ENCODE measurements at places on chromosomes 1 and 21. TPM values are rescaled to one million over a fixed set of nuclear protein-coding genes. Genes with fewer than 3 reads are reported as not detected.
A peak's percentile ranks its signal among the peaks of the same experiment; 100 is the strongest.

DNA sequence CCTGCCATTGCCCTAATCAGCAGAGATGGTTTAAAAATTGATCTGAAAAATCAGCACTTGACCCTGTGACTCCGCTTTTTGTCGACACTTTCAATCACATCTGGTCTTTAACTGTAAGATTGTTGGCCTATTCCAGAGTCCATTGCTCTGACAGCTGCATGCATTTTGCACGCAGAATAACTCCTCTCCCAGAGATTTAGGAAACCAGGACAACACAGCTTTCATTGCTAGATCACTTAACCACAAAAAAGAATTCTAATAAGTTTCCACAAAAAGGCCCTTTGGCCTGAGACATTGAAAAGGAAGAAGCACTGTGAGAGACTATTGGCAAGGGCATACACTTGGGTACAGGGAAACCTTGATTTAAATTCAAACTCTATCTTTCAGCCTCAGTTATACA is 373.1 kb downstream of the TGFB2 start:
- no peaks in the 10 kb centered on the region for H3K36me3 ChIP-seq
- H3K27ac ChIP-seq: no peak overlapping the region
- DNase-seq: no peak
- no peaks in the 10 kb centered on the region for H3K4me1 ChIP-seq

Gene FALEC
- polyA plus RNA-seq: not detected

GRCh38 chr1:245493029-245493428 is 338.2 kb downstream of the KIF26B start:
- no peak overlapping the region for H3K27ac ChIP-seq
- H3K4me3 ChIP-seq: no peak overlapping the region
- H3K4me1 ChIP-seq: no peaks in the 10 kb centered on the region

- H3K27me3 ChIP-seq: no peaks in the 10 kb centered on the region
- H3K4me1 ChIP-seq: peaks cover 12% of the 10 kb centered on the region
- H3K4me3 ChIP-seq: no peak overlapping the region
Observed at GRCh38 chr1:111366256-111366655, 61.3 kb downstream of the OVGP1 start.

Gene LRIG2
- 4.0 TPM for polyA plus RNA-seq

- H3K27me3 ChIP-seq: no peaks in the 10 kb centered on the region
- H3K27ac ChIP-seq: peak overlapping the region; percentile 64
- no peaks in the 10 kb centered on the region for H3K36me3 ChIP-seq
- H3K4me1 ChIP-seq: peaks cover 30% of the 10 kb centered on the region
- H3K4me3 ChIP-seq: no peak overlapping the region
Observed at GRCh38 chr1:64898107-64898861, 68.1 kb downstream of the JAK1 start.

Gene FAM151A
- polyA plus RNA-seq: not detected

Gene KCNH1
- 0.61 TPM for polyA plus RNA-seq

DNA sequence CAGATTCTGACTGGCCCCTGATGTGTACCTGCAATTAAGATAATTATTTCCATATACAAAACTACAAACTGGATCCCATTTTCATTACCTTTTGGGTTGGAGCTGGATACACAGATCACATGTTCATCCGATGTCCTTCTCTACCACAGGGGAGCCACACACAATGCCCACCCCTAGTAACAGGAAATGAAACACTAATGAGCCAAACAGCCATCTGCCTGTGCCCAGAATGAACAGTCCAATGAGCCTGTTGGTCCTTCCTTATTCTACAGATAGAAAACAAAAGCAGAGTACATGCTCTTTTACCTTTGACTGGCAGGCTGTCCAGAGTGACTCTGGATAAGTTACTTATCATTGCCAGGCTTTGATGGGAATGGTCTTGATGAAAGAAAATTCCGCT is 68.6 kb downstream of the SIPA1L2 start:
- H3K27ac ChIP-seq: no peak overlapping the region
- H3K36me3 ChIP-seq: no peaks in the 10 kb centered on the region
- no peaks in the 10 kb centered on the region for H3K4me1 ChIP-seq

Gene CELA3A
- polyA plus RNA-seq: 21,682 TPM

DNA sequence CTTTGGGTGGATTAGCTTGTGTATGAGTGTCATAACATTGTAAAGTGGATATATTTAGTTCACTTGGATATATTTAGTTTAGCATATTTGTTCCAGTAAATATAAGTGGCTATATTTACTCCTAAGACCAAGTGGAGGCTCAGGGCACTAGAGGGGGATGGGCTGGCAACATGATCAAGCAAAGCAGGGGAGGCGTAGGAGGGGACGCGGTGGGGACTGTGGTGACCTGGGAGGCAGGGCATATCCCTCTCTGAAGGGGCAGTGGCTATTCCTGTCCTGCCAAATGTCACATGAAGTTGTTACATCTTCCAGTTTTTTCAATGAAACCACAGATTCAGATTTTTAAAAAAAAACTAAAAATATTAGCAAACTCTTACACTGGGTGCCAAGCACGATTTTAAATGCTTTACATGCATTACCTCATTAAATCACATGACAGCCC is 51.9 kb upstream of the EDN2 start:
- H3K4me3 ChIP-seq: no peak overlapping the region
- DNase-seq: peak; percentile 27
- no peaks in the 10 kb centered on the region for H3K27me3 ChIP-seq
- no peaks in the 10 kb centered on the region for H3K36me3 ChIP-seq
- H3K27ac ChIP-seq: no peak overlapping the region

Gene FMOD
- polyA plus RNA-seq: 6.5 TPM

GRCh38 chr1:208565756-208566440 is 321.7 kb upstream of the PLXNA2 start:
- H3K36me3 ChIP-seq: no peaks in the 10 kb centered on the region
- no peaks in the 10 kb centered on the region for H3K27me3 ChIP-seq
- no peak overlapping the region for H3K27ac ChIP-seq
- no peak overlapping the region for H3K4me3 ChIP-seq
- DNase-seq: no peak

DNA sequence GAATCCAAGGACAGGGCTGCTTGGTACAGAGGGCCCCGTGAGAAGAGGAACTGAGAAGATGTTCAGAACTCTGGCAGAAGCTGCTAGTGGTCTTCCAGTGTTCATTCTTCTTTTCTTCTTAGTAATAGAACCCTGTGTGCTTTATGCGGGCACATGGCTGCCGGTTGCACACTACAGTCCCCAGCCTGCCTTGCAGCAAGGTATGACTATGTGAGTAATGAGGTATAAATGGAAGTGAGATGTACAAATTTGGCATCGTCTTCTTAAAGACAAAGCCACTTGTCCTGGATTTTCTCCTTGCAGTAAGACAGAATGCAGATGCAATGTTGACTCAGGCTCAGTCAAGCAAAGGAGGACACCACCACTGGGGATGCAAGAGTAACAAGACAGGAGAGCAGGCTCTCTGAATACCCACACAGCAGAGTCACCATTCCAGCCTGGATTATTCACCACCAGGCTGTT is 15.0 kb upstream of the ATP1B1 start:
- no peaks in the 10 kb centered on the region for H3K36me3 ChIP-seq
- DNase-seq: no peak
- H3K27me3 ChIP-seq: no peaks in the 10 kb centered on the region

Gene AMY2A
- polyA plus RNA-seq: 1,297 TPM

DNA sequence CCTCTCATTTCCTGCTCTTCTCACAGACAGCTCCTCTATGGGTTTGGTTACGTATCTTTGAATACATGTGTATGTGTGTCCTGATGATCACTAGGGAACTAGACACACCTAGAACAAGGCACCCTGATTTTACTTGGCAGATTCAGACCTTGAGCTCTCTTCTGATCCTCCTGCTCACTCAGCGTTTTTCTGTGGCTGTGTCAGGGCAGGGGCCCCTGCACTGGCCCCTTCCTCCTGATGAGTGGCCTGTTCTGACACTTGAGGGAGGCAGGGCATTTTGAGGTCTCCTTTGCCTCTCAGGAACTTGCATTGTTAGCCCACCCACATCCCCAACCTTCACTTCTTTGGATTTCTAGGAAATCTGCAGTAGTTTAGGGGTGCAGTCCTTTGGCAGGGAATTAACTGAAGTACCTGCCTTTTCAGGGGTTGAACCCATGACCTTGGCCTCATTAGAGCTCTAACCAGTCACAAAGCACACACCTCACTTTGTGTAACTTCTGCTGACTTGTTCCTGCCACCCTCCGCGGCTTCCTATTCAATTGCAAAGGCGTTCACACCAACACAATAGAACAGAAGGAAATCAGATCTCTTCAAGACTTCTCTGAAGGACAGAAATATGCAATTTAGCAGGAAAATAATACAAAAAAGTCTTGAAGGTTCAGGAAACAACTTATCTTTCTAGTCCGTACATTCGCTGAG is 8.8 kb downstream of the SMYD2 start:
- DNase-seq: no peak
- no peak overlapping the region for H3K27ac ChIP-seq
- H3K27me3 ChIP-seq: no peaks in the 10 kb centered on the region
- H3K4me3 ChIP-seq: no peak overlapping the region

- H3K4me3 ChIP-seq: no peak overlapping the region
- H3K4me1 ChIP-seq: no peaks in the 10 kb centered on the region
- no peak for DNase-seq
Observed at GRCh38 chr1:186785503-186785902, 43.2 kb upstream of the PLA2G4A start.

DNA sequence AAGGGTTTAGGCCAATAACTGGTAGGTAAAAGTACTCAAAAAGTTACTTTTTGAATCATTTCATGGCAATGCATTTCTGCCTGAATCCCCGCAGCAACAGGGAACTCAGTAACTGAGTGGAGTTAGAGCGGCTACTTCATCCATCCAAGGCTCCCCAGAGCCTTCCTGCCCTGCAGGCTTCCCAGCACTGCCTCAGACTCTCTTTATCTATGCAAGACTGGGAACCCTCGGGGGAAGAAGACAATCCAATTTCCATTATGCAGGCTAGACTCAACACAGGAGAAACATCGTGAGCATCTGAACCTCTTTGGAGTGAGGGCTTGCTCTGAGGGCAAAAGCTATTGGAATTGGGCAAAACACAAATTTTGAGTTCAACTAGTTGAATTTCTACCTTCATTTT is 23.1 kb downstream of the ZMYND12 start:
- H3K36me3 ChIP-seq: no peaks in the 10 kb centered on the region
- H3K27me3 ChIP-seq: no peaks in the 10 kb centered on the region
- H3K4me1 ChIP-seq: no peaks in the 10 kb centered on the region
- DNase-seq: no peak
- H3K27ac ChIP-seq: no peak overlapping the region
- H3K4me3 ChIP-seq: no peak overlapping the region

Gene LCE2A
- polyA plus RNA-seq: not detected

Gene ADAMTS1
- polyA plus RNA-seq: 22.8 TPM

GRCh38 chr1:45317166-45317565 is 9.5 kb upstream of the HPDL start:
- H3K4me1 ChIP-seq: peaks cover 3% of the 10 kb centered on the region
- no peaks in the 10 kb centered on the region for H3K36me3 ChIP-seq
- no peak for DNase-seq
- H3K4me3 ChIP-seq: no peak overlapping the region
- H3K27ac ChIP-seq: no peak overlapping the region

Gene ATP1A4
- not detected for polyA plus RNA-seq

DNA sequence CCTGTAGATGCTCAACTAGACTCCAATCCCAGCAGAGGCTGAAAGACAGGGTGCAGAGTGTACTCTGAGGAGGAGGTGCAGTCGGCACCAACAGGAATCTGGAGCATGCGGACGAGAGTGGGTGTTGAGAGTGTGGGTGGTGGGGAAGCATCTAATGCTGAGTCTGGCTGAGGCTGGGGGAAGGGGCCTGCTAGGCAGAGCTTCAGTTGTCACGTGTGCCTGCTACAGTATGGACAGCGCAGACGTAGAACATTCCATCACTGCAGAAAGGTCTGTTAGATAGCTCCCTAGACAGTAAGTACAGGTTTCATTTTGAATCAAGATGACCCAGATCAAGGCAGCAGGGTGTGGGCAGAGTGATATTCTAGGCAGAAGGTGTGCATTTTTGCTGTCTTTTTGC is 23.1 kb downstream of the SNAP47 start:
- no peak overlapping the region for H3K4me3 ChIP-seq
- H3K27ac ChIP-seq: no peak overlapping the region
- H3K4me1 ChIP-seq: no peaks in the 10 kb centered on the region
- DNase-seq: no peak
- H3K27me3 ChIP-seq: no peaks in the 10 kb centered on the region
- peaks cover 17% of the 10 kb centered on the region for H3K36me3 ChIP-seq

Gene EFNA1
- 91.7 TPM for polyA plus RNA-seq

DNA sequence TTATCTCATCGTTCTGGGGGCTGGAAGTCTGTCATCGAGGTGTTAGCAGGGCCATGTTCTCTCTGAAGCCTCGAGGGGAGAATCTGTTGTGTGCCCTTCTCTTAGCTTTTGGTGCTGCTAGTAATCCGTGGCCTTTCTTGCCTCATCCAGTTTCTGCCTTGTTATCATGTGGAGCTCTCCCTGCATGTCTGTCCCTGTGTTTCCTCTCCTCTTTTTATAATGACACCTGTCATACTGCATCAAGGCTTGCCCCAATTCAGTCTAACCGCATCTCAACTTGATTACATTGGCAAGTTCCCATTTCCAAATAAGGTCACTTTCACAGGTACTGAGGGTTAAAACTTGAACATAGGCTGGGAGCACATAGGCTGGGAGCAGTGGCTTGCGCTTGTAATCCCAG is 82.6 kb upstream of the CNIH3 start:
- no peak for DNase-seq
- no peak overlapping the region for H3K4me3 ChIP-seq
- peaks cover 12% of the 10 kb centered on the region for H3K4me1 ChIP-seq
- H3K27ac ChIP-seq: no peak overlapping the region

Gene CCDC30
- 2.2 TPM for polyA plus RNA-seq

Gene AZIN2
- 5.0 TPM for polyA plus RNA-seq

Gene WLS
- 42.5 TPM for polyA plus RNA-seq

DNA sequence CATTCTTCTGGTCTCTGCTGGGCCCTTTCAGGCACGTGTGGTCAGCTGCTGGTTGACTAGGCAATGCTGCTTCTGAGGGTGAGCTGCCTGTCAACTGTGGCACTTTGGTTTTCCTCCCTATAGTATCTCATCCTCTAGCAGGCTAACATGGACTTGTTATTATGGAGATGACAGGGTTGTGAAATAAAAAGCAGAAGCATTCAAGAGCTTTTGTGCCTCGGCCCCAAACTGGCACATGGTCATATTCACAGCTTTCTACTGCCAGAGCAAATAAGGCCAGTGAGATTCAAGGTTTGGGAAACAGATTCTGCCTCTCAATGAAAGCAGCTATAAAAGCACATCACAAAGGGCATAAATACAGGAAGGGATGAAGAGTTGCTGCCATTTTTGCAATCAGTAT is 1.6 kb upstream of the ZNF124 start:
- no peak overlapping the region for H3K4me3 ChIP-seq
- DNase-seq: no peak
- H3K27ac ChIP-seq: no peak overlapping the region
- H3K36me3 ChIP-seq: no peaks in the 10 kb centered on the region
- H3K27me3 ChIP-seq: no peaks in the 10 kb centered on the region
- H3K4me1 ChIP-seq: no peaks in the 10 kb centered on the region

- H3K4me3 ChIP-seq: no peak overlapping the region
- H3K36me3 ChIP-seq: no peaks in the 10 kb centered on the region
- no peak for DNase-seq
- no peaks in the 10 kb centered on the region for H3K4me1 ChIP-seq
- H3K27me3 ChIP-seq: no peaks in the 10 kb centered on the region
Observed at GRCh38 chr21:42567214-42567555, 53.5 kb downstream of the SLC37A1 start.

- H3K36me3 ChIP-seq: no peaks in the 10 kb centered on the region
- no peak within 1 kb of the TSS for H3K4me3 ChIP-seq
- H3K27me3 ChIP-seq: no peaks in the 10 kb centered on the region
- H3K4me1 ChIP-seq: no peaks in the 10 kb centered on the region
- H3K27ac ChIP-seq: no peak within 1 kb of the TSS
- no peak for DNase-seq
Observed at GRCh38 chr1:161631076-161631475, at the start of gene FCGR3B. FCGR3B (minus strand) TSS chr1:161631176; CDS start chr1:161631094, 82 bp downstream.

Gene ZNF683
- not detected for polyA plus RNA-seq

- H3K36me3 ChIP-seq: no peaks in the 10 kb centered on the region
- no peak for DNase-seq
- H3K4me1 ChIP-seq: peaks cover 17% of the 10 kb centered on the region
- H3K4me3 ChIP-seq: no peak overlapping the region
Observed at GRCh38 chr1:234900595-234900994, 228.0 kb downstream of the TOMM20 start.

Measured in pancreas (tissue), 10 donors.